ENCODE measurements at places on chromosomes 7 and 10.

DNA sequence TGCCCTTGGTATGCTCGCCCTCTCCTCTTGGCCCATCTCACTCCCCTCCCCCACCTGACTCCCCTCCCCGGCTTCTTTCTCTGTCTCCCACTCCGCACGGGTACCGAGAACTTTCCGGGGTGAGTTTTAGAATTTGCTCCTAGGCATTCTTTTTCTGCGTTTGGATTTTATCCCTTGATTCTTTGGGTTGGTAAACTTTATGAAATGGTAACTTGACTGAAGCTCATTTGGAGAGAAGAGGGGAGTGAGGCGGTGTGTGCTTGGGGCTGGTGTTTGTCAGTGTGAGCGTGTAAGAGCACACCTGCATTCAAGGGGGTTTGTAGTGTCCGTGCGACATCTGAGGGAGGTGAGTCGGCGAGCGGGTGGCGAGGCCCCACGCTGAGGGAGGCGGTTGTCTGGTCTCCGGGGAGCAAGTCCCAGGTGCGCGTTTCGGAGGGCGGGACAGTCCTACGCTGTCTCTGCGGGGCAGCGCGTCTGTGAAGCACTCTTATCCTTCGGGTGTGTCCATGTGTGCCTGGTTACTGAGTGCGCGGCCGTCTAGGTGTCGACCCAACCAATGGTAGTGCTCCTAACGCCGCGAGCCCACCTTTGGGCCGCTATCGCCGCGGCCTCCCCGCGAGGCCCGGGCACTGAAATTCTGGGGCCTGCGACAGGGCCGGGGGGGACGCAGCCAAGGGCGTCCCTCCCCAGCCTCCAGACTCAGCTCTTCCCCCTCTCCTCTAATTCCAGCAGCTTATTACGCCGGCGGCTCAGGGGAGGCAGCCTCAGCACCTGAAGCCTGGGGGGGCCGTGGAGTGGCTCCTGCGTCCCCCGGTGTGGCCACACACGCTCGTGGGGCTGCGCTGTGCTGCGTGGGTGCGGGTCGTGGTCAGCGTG is 2.6 kb upstream of the ZNF503 start:
- DNase-seq = peak; percentile 65

- DNase-seq = no peak
Measured at GRCh38 chr7:127959770-127960169, 71.5 kb downstream of the LRRC4 start.

- DNase-seq = peak; percentile 89
Measured at GRCh38 chr7:134458806-134459698, at the start of gene AKR1B1. TSS of gene AKR1B1 (minus strand) at chr7:134459100. CDS start at chr7:134459062, 38 bp downstream.

GRCh38 chr10:104563548-104563947 is 77.5 kb upstream of the SORCS3 start:
- DNase-seq = no peak

DNA sequence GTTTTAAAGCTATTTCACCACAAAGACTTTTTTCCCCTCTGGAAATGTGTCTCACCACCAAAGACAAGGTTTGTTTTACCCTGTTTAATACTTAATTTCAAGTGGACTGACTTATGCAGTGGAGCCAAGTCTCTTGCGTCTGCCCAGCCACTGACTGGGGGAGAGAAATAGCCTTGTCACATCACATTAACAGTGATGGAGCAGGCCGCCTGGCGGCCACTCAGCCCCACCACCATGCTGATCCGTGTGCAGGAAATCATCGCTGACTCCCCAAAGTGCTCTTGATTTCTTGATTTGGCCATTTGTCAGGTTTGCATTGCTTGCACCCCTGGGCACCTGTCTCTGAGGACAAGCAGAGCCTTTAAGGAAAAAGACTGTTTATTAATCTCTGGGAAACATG is 334.1 kb downstream of the GLRX3 start:
- DNase-seq = no peak

DNA sequence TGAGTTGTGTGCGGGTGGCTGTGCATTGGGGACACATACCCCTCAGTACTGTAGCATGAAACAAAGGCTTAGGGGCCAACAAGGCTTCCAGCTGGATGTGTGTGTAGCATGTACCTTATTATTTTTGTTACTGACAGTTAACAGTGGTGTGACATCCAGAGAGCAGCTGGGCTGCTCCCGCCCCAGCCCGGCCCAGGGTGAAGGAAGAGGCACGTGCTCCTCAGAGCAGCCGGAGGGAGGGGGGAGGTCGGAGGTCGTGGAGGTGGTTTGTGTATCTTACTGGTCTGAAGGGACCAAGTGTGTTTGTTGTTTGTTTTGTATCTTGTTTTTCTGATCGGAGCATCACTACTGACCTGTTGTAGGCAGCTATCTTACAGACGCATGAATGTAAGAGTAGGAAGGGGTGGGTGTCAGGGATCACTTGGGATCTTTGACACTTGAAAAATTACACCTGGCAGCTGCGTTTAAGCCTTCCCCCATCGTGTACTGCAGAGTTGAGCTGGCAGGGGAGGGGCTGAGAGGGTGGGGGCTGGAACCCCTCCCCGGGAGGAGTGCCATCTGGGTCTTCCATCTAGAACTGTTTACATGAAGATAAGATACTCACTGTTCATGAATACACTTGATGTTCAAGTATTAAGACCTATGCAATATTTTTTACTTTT is 1.8 kb downstream of the DDIT4 start:
- DNase-seq = peak; percentile 46

DNA sequence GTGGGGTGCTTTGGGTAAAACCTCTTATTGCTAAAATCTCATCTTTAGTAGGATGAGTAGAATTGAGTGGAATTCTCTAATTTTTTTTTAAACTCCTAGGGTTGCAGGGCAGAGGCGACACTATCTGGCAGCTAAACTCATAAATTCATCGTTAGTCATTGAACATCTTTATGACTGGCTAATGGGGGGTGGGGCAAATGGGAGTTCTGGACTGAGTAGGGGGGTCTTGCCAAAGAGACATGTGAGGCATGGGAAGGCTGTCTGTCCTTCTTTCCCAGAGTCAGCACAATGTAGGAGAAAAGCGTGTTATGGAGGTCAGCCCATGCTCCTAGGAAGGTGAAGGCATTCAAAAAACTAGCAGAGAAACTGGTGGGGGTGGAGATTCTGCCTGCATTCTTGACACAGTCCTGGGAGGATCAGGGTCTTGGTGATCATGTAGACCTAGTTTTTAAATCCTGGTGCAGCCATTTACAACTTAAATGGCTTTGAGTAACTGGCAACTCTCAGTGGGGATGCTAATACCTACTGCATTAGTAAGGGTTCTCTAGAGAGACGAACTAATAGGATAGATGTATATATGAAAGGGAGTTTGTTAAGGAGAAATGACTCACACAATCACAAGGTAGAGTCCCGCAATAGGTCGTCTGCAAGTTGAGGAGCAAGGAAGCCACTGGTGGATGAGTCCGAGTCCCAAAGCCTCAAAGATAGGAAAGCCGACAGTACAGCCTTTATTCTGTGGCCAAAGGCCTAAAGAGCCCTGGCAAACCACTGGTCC is 47.7 kb downstream of the EMX2 start:
- DNase-seq = no peak

DNA sequence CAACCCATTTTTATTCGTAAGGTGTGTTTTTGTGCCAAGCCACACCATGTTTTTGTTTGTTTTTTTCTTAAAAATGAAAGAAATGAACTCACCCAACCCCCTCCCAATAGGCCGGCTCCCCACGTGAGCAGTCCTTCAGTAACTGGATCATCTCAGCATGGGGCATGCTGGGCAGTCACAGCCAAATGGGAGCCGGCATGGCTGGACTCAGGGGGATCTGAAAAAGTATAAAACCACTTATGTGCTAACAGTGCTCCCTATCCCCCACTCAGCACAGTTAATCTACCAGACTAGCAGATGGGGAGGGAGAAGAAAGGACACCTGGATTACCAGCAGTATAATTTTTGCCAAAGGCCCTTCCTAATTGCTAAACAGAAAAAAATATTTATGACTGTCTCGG is 39.3 kb downstream of the BAZ1B start:
- DNase-seq = no peak

DNA sequence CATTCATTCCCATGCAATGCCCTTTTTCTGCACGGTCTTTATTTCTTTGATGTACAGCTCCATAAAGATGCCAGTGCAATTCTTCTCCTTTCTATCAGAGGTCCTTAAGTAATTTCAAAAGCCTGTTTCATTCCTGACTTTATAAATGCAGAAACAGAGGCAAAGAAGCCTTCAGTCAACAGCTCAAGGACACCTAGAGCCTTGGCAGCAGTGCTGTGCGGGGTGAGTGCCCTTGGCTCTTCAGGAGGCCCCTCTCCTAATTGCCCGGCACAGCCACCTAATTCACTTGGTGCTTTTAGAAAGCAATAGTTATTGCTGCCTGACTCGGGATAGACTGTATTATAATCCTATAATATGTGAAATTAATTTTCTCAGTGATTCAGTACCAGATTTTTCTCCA is 169.6 kb upstream of the KLF6 start:
- no peak for DNase-seq

DNA sequence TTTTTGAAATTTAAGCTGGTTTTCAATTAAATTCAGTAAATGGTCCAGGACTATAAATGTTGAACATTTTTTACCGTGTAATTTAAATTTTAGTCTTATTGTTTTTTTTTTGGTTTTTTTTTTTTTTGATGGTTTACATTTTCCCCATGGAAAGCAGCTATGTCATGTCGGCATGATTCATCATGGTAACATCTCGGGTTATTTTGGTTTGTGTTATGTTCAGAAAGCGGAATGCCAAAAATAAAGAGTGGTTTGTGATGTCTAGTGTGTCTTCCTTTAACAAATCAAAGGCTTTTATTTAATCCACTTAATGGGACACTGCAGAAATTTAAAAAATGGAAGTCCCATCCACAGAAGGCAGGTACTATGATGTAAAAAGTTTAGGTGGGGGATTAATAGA is 58.5 kb downstream of the TRUB1 start:
- no peak for DNase-seq

Measured in transverse colon (tissue), 4 donors.